ENCODE measurements at places on chromosomes 11 and 22. TPM values are rescaled to one million over a fixed set of nuclear protein-coding genes. Genes with fewer than 3 reads are reported as not detected.

SYT13 gene
- total RNA-seq = not detected

NCF4 gene
- not detected for total RNA-seq

CXCR5 gene
- total RNA-seq = not detected

BTG4 gene
- total RNA-seq = 0.24 TPM

PGAP2 gene
- total RNA-seq = 12.5 TPM

NLRP14 gene
- 0.16 TPM for total RNA-seq

TOM1 gene
- 106 TPM for total RNA-seq

PYGM gene
- 0.97 TPM for total RNA-seq

EEF1G gene
- total RNA-seq = 1,028 TPM

POU2AF2 gene
- total RNA-seq = not detected

TTLL1 gene
- total RNA-seq = 19.3 TPM

CNTF gene
- total RNA-seq = 3.4 TPM

MPZL2 gene
- total RNA-seq = 0.12 TPM

MMP1 gene
- 987 TPM for total RNA-seq

NAV2 gene
- total RNA-seq = 14.1 TPM

MYOD1 gene
- total RNA-seq = not detected

UEVLD gene
- 29.0 TPM for total RNA-seq

NCR3LG1 gene
- 9.1 TPM for total RNA-seq

GATD1 gene
- total RNA-seq = 48.3 TPM

SMC1B gene
- not detected for total RNA-seq

KLHDC7B gene
- total RNA-seq = 0.12 TPM

NAT10 gene
- 22.7 TPM for total RNA-seq

C1QTNF6 gene
- total RNA-seq = 13.2 TPM
